Upper lobe of right lung (tissue), 1 donor: ENCODE measurements at places on chromosomes 7 and 10. TPM values are rescaled to one million over a fixed set of nuclear protein-coding genes. Genes with fewer than 3 reads are reported as not detected.

Gene CACNA2D1
- 10.3 TPM for total RNA-seq

Gene TES
- total RNA-seq = 94.0 TPM

Gene GRID2IP
- 0.46 TPM for total RNA-seq

Gene GIMAP7
- total RNA-seq = 47.0 TPM

Gene AUTS2
- total RNA-seq = 56.0 TPM

Gene EBLN1
- total RNA-seq = not detected

Gene PAX2
- not detected for total RNA-seq
